Caudate nucleus (tissue), 63 donors: ENCODE measurements at places on chromosomes 2 and 18.

- DNase-seq = no peak
Observed at GRCh38 chr2:35822716-35823115, 532.9 kb upstream of the CRIM1 start.

DNA sequence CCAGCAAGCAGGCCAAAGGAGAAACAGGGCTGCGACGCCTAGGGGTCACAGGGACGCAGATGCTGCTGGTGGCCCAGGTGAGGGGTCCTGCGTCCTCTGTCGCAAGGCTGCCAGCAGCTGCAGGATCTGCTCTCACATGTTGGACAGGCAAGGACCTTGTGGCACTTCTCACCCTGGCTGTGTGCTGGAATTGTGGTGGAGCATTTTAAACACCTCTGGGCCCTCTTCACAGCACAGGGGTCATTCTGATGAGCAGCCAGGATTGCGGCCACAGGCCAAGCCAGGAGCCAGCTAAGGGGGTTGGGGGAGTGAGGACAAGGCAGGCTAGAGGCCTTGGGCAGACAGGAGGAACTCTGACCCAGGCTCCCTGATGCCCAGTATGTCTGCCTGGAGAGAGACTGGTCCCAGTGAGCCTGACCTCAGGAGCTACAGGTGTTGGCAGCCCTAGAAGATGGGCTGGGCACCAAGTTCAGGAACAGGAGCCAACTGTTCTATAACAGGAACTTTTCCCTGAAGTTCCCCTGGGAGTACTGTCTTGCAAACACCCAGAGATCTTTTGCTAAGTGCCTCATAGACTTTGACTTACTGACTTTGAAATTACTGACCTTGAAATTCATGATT lies 40.2 kb downstream of the EFR3B start:
- no peak for DNase-seq

- DNase-seq = no peak
Observed at GRCh38 chr2:241982706-241983570, 113.4 kb downstream of the RTP5 start.

DNA sequence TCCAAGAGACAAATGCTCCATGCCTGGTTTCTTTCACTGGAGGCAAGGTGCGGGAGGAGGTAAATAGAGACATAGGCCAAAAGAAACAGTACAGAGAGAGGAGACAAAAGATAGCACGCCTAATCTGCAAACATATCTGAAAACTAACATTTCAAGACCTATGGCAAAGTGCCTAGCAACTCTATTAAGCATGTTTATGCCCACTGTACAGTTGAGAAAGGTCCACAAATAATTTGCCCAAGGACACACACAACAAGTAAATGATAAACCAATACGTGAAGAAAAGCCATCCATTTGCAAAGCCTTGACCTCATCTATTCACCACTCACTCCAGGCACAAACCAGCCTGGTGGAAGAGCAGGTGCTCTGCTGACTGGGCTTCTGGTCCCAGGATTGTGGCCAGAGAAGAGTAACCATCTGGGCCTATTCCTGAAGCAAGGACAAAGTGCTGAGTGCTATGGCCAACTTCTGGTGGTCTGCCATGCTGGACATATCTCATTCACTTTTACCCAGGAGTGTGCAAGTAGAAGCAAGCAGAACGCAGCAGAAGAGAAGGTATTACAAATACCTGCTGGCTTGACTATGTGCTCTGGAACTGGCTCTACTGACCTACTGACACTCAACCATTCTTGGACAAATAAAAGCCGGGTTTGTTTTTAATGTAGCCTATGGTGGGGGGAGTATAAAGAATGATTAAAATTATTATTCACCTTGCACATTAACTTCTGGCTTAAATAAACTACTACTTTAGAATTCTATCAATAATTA lies 25.3 kb downstream of the TMEM131 start:
- DNase-seq = no peak

- no peak for DNase-seq
Observed at GRCh38 chr2:39994151-39994550, 215.1 kb upstream of the THUMPD2 start.

DNA sequence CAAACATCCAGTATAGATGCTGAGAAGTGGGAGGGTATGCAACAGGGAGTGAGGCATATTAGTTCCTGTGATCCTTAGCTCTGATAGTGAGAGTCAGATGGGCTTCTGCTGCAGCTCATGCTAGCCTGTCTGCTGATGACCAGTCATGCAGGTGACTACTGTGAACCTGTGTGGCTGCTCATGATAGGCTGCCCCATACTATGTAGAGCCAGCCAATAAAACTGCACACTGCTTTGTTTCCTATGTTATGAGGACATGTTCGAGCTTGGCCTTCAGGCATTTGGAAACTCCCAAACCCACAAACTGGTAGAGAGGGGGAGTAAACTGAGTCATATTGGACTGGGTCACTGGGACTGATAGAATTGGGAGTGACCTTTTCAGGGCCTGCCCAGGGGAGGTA lies 20.1 kb upstream of the SERPINE2 start:
- DNase-seq = no peak

DNA sequence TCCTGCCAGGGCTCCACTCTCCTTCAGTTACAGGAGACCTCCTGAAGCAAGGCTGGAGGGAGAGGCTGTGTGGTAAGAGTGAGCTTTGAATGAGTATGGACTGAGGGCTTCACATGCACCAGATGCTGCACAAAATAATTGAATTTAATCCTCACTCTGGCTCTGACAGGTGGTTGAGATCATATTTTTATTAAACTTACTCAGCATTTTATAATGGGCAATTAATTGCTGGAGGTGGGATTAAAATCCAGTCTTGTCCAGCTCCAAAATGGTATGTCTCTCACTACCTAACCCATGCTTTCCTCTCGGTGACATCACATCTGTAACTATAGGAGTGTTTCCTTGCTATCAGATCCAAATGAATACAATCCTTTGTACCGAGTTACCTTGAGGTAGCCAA lies 66.2 kb upstream of the AQP4 start:
- no peak for DNase-seq

DNA sequence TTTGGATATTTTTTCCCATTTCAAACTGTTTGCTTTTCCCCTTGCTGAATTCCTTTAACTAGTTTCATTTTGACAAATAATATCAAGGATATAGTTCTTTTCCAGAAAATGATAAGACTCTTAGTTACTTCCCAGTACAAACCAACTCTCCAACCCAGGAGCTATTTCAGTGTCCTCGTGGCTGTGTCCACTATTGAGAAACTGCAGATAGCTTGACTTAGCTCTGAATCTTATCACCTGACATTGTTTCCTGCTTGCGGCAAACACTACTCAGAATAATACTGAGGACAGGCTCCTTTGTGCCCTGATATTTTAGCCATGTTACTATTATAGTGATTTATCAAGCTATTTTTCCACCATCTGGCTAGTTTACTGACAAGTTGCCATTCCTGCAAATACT lies 74.6 kb downstream of the KLF7 start:
- DNase-seq = no peak

DNA sequence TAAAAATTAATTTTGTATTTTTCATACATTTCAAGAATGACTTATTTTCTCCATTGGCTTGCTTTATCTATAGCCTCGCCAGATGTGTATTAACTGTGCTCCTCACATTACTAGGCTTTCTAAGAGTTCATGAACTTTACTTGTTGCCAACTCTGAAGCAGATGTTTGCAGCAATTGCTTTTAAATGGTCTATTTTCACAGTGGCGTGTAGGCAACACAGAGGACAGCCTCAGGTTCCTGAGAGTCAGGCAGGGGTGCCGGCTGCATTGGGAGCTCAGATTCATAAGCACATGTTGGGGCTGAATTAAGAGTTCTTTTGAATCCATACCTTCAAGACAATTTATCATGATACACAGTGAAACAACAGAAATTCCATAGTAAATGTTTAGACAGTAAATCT lies 179.2 kb upstream of the PXDN start:
- no peak for DNase-seq

- DNase-seq = no peak
Observed at GRCh38 chr2:74849228-74849892, 15.4 kb downstream of the HK2 start.

- DNase-seq = no peak
Observed at GRCh38 chr2:43407935-43408334, 181.5 kb upstream of the ZFP36L2 start.

DNA sequence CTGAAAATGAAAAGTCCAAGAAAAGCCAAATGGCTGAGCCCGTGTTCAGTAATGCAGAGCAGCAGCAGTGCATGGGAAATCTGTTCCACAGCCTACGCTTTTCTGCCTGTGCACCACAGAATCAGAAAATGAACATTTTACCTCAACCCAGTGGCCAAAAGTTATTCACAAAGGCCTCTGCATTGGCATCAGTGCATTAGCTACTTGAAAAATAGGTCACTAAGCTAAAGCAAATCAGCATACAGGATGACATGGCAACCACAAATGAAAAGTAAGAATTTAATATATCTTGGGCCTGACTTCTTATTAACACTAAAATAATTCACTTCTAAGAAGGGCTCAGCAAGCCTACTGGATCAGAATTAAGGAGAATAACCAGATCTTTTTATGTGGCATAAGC lies 1145.3 kb upstream of the CHAC2 start:
- no peak for DNase-seq

DNA sequence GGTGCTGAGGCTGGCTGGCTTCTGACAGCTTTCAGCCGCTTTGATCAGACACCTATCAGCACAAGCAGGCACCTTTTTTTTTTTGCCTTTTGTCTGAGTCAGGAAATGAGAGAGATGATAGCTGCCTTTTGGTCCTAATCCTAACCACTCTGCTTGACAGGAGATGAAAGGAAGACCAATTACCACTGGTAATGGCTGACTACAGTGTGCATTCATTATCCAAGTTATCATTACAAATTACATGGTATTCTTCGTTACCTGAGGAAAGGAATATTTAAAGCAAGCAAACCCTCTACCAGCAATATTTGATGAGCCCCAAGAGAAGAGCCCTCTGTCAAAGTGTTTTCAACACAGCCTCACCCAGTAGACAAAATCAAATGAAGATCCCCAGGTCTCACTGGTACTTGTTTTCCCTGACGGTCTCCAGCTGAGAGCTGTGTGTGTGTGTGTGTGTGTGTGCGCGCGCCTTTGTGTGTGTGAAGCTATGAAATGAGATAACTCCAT lies 925.7 kb downstream of the DCDC2C start:
- DNase-seq = no peak

DNA sequence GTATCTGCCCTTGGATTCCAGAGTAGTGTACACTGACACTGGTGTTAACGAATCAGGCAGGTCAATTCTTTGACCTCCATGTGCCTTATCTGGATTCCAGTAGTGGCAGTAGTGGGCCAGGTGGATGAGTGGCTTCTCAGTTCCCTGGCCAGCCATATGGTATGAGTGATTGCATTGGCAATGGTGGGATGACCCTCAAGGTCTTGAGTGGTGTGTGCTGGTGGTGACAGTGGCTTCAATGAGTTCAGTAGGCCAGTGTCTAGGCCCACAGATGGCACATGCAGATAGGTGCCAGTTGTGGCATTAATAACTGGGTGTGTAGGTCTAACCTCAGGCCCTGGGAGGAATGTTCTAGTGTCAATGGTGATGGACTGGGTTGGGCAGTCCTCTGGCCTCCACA lies 674.1 kb upstream of the NXPH2 start:
- DNase-seq = no peak

DNA sequence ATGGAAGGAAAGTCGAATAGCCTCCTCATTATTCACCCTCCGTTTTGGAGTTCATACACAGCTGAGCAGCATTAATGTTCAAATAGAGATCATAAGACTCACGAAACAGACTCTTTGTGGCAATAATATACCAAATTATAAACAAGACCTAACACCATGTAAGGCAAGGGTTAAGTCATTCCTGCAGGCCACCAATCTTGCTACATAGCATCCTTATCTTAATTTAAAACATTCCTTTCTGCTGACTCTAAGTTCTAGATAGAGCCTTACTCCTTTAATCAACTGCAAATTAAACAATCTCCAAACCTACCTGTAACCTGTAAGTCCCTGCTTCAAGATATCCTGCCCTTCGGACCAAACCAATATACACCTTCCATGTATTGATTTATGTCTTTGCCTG lies 178.0 kb downstream of the PDE11A start:
- DNase-seq = no peak

DNA sequence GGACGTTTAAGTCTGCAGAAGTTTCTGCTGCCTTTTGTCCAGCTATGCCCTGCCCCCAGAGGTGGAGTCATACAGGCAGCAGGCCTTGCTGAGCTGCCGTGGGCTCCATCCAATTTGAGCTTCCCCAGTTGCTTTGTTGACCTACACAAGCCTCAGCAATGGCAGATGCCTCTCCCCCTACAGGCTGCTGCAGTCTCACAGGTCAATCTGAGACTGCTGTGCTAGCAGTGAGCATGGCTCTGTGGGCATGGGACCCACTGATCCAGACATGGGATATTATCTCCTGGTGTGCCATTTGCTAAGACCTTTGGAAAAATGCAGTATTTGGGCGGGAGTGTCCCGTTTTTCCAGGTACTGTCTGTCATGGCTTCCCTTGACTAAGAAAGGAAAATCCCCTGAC lies 726.0 kb downstream of the ERBB4 start:
- no peak for DNase-seq

DNA sequence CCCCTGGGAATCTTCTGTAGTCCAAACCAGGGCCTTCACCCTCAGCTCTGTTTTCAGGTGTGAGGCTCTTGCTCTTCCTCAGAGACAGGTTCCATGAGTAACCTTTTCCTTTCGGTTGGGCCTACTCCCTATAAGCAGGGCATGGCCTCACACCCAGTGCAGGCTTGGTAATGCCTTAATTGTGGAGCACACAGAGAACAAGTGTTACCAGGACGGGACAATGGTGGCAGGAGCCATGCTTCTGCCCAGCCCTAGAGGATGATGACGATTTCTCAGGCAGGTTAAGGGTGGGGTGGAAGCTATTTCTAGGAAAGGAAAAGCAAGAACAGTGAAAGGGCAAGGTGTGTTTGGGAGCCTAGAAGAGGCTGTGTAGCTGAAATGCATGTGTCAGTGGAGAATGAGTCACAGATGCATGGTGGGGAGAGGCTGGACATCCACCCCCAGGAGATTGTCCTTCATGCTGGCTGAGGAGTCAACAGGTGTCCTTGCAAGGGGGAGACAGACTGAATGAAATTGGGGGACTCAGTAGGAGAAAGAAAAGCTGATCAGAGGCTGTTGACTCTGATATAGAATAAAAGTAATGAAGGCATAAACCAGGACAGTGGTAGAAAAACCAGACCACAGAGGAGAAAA lies 22.0 kb upstream of the SERPINB12 start:
- DNase-seq = no peak

- DNase-seq = no peak
Observed at GRCh38 chr2:44560352-44560751, 198.6 kb downstream of the CAMKMT start.

GRCh38 chr18:49911427-49911826 lies 98.1 kb upstream of the ACAA2 start:
- DNase-seq = no peak

DNA sequence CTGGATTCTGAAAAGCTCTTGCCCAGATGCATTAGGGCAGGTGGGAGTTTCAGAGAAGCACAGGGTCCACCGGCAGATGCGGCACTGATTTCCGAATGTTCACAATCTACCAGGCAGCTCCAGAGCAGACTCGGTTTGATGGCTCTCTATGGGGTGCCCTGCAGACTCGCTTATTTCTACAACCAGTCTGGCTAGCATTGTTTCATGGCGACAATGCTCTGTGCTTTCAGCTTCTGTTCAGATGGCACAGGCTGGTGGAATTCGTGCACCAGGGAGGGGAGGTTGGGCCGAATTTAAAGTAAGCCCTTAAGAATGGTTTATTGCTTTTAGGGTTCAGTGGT lies 9.9 kb downstream of the MYT1L start:
- no peak for DNase-seq

GRCh38 chr18:12637901-12638643 lies 19.8 kb downstream of the SPIRE1 start:
- DNase-seq = no peak
